ENCODE measurements at places on chromosomes 5 and 9.

GRCh38 chr5:81302596-81302995 is 1.2 kb downstream of the ZCCHC9 start:
- no peak for DNase-seq

GRCh38 chr9:13728131-13728530 is 448.6 kb upstream of the MPDZ start:
- DNase-seq, result no peak

DNA sequence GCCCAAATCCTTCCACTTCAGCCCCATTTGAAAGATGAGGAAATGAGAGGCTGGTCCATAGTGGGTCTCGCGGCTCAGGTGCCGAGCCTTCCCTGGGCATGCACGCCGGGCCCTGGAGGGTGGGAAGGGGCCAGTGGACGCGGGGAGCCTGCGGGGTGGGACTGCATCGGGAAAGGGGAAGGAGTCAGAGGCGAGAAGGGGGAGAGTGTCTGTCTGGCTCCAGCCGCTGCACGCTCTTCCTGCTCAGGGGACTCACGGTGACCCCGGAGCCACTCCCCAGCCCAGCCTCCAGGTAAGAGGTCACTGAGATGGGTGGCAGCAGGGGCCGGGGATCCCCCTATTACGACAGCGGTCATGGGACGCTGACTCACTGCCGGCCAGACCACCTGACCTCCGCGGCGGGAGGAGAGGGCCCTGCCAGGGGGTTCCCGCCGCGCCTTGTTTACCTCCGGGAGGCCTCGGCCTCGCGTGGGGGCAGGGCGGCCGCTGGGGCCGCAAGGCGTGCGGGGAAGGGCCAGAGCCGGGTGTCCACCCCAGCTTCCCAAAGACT is 1.9 kb upstream of the SQSTM1 start:
- peak; percentile 82 for DNase-seq

- no peak for DNase-seq
These were observed 69.3 kb downstream of the SHB start for GRCh38 chr9:37999588-38000189.

DNA sequence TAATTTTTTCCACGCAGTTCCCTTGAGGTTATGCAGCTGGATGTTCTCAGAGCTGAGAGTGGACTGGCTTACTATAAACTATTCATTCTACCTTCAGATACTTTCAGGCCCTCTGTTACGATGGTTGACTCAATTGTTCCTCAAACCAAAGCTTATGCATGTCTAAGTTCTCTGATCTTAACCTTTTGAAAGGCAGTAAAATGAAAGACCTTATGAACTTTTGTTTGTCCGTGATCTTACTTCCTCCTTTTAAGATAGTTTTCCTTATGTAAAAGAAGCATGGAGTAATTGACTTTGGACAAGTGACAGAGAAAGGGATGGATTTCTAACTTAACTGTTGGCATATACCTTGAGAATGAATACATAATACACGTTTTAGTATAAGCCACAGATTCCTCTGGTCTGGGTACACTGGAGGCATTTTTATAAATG is 575.7 kb downstream of the PDE4D start:
- no peak for DNase-seq

DNA sequence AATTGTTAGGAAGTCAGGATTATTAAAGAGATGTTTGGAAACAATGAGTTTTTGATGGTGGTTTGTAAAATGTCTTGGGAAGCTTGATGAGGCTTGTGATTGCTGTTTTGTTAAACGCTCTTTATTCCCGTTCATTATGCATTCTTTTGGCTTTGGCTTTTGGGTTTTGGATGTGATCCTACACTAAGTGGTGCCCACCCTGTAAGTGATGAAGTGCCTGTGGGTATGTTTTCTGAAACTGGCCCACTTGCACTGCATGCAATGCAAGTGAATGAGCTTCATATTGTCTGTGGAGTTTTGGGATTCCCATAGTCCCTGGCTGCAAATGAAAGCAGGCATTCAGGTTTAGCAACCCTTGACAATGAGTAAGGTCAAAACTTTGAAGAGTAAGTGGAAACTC is 1035.5 kb upstream of the WWC1 start:
- no peak for DNase-seq

DNA sequence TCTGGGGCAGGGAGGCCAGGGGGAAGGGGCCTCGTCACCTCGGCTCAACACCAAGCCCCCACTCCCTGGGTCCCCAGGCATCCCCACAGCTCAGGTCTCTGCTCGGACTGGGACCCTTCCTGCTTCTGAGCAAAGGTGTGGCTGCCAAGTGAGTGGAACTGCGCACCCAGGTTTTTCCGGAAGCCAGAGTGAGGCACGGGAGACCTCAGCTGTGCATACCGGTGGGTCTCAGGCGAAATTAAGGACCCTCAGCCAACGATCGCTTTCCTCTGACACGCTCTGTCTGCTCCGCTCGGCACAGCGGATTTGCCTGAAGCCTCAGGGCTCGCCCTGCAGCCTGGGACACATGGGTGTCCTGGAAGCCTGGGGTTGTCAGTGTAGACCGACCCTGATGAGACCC is 41.0 kb upstream of the IRX4 start:
- no peak for DNase-seq

GRCh38 chr9:90827181-90827871 is 25.7 kb downstream of the SYK start:
- DNase-seq, result no peak

GRCh38 chr5:97480313-97480712 is 297.3 kb upstream of the RIOK2 start:
- no peak for DNase-seq

DNA sequence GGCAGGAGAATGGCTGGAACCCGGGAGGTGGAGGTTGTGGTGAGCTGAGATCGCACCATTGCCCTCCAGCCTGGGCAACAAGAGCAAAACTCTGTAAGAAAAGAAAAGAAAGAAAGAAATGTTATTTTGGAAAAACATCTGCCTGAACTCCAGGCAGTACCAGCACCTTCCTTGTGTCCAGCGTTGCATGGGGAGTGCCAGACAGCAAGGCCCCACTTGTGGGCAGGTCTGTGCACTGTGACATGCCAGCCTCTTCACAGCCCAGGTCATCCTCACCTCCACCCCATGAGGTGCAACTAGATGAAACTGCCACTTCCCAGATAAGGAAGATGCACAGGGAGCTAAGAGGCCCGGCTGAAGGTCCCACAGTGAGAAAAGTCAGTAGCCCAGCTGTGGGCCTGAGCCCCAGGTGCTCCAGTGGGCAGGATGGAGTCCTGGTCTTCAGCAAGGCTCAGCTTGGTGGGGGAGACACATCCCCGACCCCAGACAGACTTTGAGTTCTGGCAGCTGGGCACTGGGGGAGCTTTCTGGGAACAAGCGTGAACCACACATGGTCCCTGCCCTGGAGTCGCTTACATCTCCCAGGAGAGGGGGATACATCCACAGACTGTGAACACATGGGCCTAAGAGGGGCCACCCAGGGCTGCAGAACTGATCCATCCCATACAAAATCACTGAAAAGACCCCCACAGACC is 146.9 kb upstream of the IER5L start:
- no peak for DNase-seq

- no peak for DNase-seq
These were observed 255.9 kb downstream of the SAXO1 start for GRCh38 chr9:18776836-18777820.

- DNase-seq, result no peak
These were observed 215.0 kb downstream of the CNTLN start for GRCh38 chr9:17349831-17350230.

- no peak for DNase-seq
These were observed 221.2 kb upstream of the IRX4 start for GRCh38 chr5:2103940-2104339.

DNA sequence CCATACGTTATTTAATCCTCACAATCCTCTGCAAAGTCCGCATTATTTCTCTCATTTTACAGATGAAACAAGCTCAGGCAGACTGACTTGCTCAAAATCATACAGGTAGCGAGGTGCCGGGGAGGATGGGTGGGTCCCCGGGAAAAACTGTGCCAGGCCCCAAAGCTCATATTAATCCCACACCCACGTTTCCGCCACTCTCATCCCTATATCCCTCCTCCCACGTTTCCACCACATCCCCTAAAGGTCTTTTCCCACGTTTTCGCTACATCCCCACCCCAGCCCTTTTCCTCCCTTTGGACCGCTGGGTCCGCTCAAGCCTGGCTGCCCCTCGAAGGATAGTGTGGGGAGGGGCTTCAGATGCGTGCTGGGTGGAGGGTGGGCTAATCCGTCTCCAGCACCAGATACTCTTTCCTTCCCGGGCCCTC is 434 bp upstream of the FSD1L start:
- no peak for DNase-seq

- no peak for DNase-seq
These were observed at the start of gene ADAMTS16 for GRCh38 chr5:5139777-5140478. TSS of gene ADAMTS16 (plus strand) at chr5:5140330. CDS start at chr5:5140468, 138 bp downstream.

DNA sequence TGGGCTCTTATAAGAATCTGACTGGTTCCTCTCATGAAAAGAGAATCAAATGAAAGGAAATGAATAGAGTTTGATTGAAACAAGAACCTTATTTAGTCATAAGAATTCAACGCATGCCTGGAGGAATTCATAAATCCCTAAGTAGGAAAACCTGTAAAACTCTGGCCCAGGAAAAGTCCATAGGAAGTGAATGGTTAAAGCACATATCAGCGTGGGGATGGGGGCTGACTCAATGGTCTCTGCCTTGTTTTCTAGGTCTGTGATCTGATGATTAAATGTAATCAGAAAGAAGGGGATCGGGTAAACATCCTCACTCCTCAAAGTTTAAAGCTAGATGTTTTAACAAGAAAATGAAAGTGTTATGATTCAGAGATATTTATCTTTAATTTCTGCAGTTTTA is 759.4 kb upstream of the C9orf72 start:
- DNase-seq, result no peak

GRCh38 chr9:3447788-3448187 is 78.0 kb downstream of the RFX3 start:
- no peak for DNase-seq

DNA sequence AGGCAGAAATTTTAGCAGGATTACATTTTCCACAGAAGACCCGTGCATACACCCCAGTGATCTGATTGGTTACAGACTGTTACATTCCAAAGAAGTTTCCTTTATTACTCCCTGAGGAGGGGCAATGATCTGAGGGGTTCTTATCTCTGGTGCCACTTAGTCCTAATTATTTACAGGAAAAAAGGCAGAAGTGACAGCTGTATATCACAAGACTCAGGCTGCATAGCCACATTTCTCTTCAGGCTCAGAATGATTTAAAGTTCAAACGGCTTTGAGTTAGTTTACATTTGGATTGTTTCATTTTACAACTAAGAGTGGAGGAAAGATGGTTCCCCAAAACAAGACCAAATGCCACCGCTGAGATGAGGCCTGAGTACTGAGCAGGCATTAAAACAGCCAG is 17.3 kb downstream of the NAIF1 start:
- no peak for DNase-seq

DNA sequence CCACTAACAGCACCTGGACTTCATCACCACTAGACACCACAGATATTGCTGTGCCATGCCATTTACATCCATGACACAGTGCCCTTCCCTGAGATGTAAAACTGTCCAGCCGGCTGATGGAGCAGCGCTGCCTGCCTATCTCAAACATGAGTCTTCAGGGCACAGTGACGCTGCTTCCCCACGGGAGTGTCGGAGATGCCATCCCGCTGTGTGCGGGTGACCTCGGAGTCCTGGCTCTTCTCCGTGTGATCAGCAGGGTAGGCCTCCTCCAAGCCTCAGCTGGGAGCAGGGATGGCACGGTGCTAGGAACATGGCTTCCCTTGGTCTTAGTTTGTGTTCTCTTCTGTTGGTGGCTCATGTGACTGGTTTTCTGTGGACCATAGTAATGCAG is 130.3 kb upstream of the FAM120A start:
- DNase-seq, result no peak

GRCh38 chr9:107809871-107810460 is 320.4 kb upstream of the KLF4 start:
- DNase-seq, result no peak

DNA sequence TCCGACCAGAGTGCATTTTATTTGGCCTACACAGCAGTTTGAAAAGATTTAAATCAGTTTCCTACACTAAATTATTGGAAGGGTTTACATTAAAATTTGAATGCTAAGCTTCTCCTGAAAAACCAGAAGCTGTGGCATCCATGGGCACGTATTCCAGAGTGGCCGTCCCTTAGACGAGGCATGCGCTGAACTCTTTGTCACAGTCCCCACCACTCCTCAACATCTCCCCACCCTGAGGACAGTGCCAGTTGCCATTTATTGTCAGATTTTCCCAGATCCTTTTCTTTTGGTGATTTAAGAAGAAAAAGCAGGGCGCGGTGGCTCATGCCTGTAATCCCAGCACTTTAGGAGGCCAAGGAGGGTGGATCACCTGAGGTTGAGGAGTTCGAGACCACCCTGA is 39.9 kb upstream of the UNC5A start:
- no peak for DNase-seq
